ENCODE measurements at places on chromosomes 2 and 18.

DNA sequence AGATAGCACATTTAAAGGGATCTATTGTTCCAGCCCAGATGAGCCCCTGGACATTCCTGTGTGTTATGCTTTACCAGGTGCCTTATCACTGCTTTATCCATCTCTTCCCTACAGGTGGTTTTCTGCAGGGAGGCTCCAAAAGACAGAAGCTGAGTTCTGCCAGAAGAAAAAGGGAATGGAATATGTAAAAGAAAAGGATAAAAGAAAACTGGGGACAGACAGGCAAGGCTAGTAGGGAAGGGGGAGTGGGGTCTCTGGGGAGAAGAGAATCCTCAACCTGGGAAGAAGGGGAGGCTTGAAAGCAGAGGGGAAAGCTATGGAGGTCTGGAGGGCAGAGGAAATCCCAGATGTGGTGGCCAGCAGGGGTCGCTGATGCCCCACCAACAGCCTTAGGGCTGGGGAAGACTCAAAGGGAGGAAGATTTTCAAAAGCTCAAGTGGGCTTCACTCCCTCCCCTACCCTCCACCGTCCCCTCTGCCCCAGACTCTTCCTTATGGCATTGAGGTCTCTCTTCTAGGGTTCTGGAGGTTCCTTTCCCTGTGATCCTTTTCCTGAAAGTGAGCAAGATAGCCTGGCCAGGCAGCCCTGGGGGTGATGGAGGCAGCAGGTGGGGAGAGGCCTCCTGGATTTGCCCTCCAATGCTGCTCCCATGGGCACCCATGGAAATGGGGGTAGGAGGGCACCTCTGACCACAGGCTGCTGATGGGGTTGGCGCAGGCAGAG is 178.1 kb upstream of the PKDCC start:
- DNase-seq, result peak; percentile 23

- no peak for DNase-seq
Observed at GRCh38 chr18:6118080-6118479, 222.8 kb upstream of the TMEM200C start.

- DNase-seq, result no peak
Observed at GRCh38 chr2:47266939-47267710, 112.0 kb upstream of the STPG4 start.

- DNase-seq, result no peak
Observed at GRCh38 chr2:140714586-140714985, 1416.2 kb downstream of the LRP1B start.

DNA sequence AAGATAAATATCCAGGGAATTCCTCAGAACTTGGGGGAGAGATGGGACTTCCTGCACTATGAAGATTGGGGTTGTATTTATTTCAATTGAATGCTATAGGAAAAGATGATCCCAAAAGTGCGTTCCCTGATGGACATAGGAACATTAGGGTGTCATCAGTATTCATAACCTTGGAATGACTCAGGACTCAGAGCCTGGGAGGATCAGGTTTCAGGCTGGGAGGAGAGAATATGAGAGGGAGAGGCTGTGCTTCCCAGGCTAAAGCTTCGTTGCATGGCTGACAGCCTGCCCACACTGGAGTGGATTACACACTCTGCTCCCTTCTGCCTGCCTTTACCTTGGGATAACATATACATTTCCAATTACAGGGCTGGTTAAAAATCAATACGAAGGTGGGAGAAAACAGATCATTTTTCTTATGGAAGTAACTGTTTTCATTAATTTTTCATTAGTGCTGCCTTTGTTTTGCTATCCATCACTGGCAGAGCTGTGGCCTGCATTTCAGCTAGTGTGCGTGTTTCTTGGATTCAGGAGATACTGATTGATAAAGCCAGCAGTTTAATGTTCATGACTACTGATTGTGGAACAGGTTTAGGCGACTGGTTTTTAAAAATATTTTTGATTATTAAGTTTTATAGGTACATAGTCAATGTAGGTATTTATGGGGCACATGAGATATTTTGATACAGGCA is 118.7 kb downstream of the KCTD1 start:
- peak; percentile 80 for DNase-seq

DNA sequence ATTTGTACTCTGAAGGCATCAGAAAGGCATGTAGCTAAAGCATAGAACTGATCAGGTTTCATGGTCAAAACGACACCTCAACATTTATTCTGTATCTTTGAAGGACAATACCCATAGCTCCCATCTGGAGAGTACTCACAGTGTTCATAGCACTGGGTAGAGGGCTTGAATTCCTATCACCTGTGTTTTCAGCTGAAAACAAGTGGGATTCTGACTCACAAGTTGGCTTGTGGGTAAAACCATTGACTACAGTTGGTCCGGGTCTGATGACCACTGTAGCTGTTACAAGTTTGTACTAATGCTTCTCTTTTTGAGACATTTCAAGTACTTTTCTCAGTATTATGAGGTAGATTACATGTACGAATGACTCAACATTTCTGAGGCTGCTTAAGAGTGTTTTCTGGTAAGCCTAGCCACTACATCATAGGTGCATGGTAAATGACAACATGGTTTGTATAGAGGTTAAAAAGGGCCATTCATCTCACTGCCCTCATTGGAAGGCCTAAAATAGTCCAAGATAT is 68.6 kb upstream of the PELI1 start:
- DNase-seq, result peak; percentile 84

- DNase-seq, result peak; percentile 58
Observed at GRCh38 chr2:236675526-236675925, 105.9 kb downstream of the ACKR3 start.

DNA sequence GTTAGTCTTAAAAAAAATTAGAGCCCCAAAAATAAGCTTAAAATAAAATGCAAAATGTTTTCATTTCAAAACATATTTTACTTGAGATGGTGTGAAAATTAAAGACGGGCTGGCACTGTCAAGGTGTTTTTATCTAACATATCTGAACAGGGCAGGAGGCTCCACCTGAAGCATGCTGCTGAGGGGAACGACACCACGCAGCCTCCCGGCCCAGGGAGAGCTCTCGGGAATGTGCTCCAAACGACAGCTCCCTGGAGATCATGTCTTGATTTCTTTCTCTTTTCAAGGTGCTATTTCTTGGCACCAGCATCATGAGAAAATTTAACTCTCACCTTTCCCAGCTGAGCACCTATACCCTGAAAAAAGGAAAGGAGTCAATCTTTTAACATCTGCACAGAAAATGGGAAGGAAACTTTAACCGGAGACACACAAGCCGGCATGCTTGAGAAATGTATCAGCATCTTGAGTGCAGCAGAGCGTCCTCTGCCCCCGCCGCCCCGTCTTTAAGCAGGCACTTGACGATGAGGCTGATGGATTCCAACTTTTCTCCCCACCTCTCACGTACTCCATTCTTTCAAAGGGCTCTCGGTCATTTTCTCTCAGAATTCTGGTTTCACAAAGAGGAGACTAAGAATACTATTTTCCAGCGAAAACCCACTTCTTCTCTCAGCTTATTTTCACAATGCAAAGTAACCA is 56.6 kb downstream of the EIPR1 start:
- no peak for DNase-seq

DNA sequence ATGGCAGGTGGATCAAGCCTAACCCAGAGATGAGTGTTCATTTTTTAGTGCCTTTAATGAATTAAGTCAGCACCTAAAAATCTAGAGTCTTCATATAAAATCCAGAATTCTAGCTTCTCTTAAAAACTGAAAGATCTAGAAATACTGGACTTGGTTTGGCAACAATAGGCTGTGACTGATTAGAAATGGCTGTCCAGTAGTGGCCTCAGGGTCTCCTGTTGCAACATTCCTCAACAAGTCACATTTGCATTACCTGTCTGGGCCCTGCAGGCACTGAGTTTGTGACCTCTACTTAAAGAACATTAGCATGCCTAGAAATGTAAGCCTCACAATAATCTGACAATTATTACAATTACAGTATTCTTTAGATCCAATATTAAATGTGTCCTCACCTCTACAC is 33.1 kb downstream of the MBD2 start:
- no peak for DNase-seq

GRCh38 chr18:388200-388599 is 112.3 kb downstream of the COLEC12 start:
- no peak for DNase-seq

DNA sequence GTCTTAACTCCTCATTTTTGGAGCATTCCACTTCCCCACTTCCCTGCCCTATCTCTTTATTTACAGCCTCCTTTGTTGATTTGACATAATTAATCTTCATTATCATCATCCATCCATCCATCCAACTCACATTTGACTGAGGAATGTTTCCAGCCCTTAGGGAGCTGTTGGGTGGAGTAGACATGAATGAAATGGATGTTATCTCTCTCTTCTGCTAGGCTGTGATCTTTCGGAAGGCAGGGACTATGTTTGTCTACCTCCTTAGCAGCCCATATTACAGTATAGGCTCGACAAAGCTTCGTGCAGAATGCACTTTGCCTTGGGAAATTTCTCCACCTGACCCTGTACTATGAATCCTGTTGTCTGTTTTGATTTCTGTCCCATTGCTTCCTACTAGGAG is 7.7 kb upstream of the EFEMP1 start:
- no peak for DNase-seq

DNA sequence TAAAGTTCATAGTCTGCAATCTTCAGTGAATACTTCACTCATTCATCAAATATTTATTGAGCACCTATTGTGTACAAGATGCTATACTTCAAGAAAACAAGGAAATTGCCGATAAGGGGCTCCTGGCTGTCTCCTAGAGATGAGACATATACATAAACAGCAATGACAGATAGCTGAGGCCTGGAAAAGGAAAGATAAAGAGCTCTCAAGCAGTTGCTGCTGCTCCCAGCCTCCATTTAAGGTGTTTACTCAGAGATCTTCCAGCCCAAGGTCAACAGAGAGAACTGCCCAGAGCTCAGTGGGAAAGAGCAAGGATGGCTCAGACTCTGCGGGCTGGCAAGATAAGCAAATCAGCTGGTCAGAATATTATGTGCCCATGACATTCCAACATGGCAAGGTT is 3.3 kb upstream of the SLC14A2 start:
- DNase-seq, result no peak

DNA sequence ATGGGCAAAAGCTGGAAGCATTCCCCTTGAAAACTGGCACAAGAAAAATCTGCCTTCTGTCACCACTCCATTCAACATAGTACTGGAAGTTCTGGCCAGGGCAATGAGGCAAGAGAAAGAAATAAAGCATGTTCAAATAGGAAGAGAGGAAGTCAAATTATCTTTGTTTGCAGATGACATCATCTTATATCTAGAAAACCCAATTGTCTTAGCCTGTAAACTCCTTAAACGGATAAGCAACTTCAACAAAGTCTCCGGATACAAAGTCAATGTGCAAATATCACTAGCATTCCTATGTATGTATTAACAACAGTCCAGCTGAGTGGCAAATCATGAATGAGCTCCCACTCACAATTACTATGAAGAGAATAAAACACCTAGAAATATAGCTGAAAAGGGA is 1579.3 kb downstream of the SUCLG1 start:
- no peak for DNase-seq

DNA sequence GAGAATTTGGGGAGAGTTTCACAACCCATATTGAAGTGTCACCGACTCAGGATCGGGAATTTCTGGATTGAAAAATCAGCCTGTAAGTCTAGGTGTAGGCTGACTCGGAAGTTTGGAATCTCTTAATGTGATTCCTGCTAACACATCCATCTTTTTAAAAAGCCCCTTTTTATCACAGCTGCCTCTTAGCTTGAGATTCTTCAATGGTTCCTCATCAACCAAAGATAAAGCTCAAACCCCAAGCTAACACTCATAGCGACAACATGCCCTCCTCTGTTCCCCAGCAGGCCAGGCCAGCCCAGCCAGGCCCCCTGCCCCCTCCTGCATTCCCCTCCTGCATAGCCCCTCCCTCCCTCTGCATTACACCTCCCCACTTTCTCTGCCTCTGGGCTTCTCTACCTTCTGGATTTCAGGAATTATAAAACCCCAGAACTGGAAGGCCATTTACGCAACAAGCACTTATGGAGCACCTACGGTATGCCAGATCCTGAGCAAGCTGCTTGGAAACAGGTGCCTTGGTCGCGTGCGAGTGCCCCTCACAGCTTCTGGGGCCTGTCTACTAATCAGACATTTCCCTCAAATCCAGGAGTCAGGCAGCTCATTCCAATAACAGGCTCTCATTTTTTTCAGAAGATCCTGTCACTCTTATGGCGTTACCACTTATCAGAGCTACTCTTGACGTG is 63.4 kb downstream of the EMX1 start:
- peak; percentile 49 for DNase-seq

DNA sequence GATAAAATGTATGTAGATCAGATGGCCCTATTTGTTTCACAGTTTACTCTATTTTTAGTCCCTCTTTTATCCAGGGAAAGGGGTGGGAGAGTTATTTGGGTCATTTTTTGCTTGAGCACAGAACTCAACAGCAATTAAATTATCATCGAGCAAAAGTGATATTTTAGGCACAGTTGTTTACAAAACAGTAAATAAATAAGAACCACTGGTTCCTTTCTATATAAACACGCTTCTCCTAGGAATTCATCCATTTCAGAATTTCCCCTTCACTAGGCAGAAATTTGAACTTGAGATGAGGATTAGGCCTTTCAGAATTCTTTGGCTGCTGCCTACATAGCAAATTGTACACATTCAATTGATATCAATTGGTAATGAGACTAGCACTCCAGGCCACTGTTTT is 812.4 kb downstream of the CNTNAP5 start:
- no peak for DNase-seq

GRCh38 chr2:176710657-176711186 is 441.5 kb downstream of the MTX2 start:
- no peak for DNase-seq

GRCh38 chr18:29156531-29156930 is 979.6 kb upstream of the CDH2 start:
- DNase-seq, result peak; percentile 95

GRCh38 chr18:6414723-6415417 is at the start of gene L3MBTL4:
L3MBTL4 (minus strand) TSS chr18:6414911; CDS start chr18:6311625, 103,286 bp downstream.
- no peak for DNase-seq

GRCh38 chr2:208608122-208608835 is 201.7 kb downstream of the PTH2R start:
- no peak for DNase-seq

- no peak for DNase-seq
Observed at GRCh38 chr18:12930376-12930775, 17.4 kb upstream of the SEH1L start.

Data from foreskin keratinocyte (primary cell).